Head of caudate nucleus (tissue), 42 donors: ENCODE measurements at places on chromosomes 3 and 15.
A peak's percentile ranks its signal among the peaks of the same experiment; 100 is the strongest.

DNA sequence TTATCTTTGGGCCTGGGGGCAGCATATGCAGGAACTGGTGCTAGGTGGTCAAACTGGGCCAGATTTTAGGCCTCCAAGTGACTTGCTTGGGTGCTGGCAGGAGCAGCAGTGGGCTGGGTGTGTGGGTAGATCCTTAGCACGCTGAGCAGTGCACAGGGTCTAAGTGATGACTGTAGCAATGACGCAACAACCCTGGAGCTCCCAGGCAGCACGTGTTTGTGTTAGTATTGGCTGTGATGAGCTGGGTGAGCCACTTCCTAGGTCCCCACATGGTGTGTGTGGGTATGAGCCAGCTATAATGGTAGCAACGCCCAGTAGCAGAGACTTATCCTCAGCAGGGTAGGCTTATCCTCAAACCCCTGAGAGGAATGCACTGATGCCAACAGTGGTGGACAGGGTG, 570.6 kb upstream of the ROBO1 start:
- DNase-seq: no peak

DNA sequence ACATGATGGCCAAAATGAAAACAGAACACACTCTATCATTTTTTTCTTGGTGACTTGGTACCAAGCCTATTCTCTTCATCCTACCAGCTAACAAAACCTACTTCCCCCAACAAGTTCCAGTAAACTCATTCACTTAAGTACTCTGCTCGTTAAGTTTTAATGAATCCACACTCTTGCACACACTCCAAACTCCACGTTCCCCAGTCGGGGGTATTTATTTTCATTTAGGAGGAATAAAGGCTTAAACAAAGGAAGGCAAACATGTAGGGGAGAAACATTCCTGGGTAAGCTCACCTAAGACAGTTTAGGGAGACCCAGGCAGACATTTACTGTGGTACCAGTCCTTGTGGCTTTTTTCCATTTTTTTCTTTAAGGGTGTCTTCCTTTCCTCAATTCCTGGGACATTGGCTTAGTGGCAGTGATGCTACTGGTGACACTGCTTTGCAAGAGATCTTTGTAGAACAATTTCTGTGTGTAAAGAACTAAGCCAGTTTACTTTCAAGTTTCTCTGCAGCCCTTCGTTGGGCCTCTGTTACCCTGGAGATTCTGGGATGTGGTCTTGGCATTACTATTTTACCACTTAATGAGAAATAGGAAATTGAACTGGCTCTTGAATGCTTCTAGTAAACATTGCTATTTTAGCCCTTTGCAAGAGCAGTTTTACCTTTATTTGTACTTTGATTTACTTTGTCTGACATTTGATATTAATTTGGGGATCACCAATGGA, 117.3 kb upstream of the C15orf61 start:
- no peak for DNase-seq

DNA sequence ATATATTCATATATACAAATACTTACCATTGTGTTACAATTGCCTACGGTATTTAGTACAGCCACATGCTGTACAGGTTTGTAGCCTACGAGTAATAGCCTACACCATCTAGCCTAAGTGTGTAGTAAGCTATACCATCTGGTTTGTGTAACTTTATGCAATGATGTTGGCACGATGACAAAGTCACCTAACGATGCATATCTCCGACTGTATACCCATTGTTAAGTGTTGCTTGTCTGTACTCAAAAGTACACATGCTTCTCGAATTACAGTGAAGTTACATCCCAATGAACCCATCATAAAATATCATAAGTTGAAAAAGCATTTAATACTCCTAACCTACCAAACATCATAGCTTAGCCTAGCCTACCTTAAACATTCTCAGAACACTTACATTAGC, 327.1 kb downstream of the KBTBD8 start:
- DNase-seq: no peak

GRCh38 chr3:38500688-38501417, 4.7 kb downstream of the EXOG start:
- DNase-seq: no peak

- no peak for DNase-seq
Measured at GRCh38 chr3:159657176-159657575, 331.5 kb upstream of the IL12A start.

DNA sequence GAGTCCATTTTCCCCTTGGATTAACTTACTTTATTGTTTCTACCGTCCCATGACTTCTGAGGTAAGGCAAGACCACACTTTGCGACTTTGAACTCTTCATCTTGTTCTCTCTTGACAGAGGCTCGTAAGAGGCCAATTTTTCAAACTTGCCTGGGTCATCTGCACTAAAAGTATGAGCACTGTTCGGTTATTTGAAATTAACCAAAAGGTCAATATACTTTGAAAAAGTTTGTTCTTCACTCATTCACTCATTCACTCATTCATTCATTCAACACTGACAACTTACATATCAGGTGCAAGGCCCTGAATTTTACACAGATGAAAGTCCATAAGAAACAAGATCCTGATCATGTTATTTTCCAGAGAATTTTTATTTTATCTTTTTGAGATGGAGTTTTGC, 57.9 kb downstream of the ATP1B3 start:
- no peak for DNase-seq

DNA sequence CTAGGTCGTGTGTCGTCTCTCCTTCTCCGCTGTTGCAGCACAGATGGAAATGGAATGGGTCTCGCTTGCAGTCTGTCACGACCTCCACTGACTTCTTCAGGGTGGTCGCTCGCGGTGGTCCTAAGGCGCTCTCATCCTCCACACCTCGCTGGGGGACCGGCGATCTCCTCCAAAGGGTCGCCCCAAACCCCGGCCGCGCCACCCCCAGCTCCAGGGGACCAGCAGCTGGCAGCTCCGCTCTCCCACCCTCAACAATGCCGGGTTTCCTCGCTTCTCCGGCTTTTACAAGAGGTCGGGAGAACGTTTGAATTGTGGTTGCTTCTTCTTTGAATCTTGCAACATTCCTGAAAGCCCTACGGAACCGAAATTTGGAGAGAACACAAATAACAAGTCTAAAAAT, 25.9 kb downstream of the SERP1 start:
- no peak for DNase-seq

DNA sequence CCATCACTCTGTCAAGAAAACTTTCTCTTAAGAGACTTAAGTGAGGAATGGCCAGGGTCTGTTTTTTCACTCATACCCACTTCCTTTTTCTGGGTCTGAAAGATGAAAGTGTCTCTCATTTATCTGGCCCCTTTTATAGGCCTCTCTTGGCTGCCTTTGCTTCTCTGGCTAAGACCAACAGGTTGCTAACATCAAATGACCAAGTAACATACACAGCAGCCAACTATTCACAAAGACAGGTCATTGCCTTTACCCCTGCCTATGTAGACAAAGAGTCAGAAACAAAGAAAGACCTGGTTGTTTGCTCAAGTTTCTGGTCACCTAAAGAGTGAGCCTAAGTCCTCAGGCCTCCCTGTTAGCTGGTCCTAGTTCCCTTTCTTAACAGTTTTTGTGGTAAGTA, 24.0 kb upstream of the CSTA start:
- DNase-seq: no peak

DNA sequence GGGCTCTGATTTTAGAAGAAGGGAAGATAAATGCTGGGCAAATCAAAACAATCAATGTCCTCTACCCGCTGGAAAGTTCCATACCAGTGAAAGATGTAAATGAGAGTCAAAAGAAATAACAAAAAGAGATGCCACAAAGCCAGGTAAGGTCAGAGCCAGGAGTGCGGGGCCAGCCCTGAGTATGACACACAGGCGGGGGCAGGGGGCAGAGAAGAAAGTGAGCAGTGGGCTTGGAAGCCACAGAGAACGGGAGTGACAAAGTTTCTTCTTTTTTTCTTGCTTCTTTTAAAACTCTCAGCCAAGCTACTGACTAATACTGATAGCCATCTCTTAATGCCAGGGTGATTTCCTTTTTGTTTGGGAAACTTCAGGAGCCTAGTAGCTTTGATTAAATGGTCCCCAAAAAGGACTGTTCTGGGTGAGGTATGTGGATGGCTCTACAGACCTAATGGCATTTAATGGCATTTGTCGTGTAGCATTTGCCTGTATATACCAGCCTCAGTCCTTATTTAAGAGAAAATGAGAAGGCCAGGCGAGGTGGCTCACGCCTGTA, 23.1 kb upstream of the TSEN2 start:
- DNase-seq: no peak

DNA sequence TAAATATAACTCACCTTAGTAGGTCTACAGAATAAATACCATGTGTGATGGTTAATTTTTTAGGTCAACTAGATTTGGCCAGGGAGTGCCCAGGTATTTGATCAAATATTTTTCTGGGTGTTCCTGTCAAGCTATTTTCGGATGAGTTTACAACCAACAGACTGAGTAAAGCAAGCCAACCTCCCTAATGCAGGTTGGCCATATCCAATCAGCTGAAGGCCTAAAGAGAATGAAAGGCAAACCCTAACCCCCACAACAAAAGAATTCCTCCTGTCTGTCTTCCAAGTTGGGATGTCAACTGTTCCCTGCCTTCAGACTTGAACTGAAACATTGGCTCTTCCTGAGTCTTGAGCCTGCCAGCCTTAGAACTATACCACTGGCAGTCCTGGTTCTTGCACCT, 28.6 kb downstream of the TASOR start:
- DNase-seq: no peak

DNA sequence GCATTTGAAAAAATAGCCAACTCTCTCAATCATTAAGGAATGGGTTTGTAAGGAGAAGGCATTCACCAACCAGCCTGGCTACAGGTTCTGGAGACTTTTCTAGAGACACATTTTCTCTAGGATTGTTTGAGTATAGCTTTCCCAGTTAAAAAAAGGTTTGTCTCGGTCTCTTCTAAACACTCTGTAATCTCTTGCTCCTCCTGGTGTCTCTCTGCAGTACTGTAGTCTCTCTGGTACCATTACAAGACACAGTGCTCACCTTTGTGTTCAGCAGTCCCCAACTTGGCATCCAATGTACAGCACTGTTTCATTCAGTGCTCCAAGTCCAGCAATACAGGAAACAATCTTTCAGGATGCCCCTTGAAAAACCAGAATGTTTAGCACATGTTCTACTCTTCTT, 534.4 kb downstream of the ZNF385D start:
- no peak for DNase-seq

GRCh38 chr3:73653877-73654276, 29.1 kb upstream of the PDZRN3 start:
- DNase-seq: no peak

- no peak for DNase-seq
Measured at GRCh38 chr15:68666120-68666811, 87.5 kb downstream of the CORO2B start.

DNA sequence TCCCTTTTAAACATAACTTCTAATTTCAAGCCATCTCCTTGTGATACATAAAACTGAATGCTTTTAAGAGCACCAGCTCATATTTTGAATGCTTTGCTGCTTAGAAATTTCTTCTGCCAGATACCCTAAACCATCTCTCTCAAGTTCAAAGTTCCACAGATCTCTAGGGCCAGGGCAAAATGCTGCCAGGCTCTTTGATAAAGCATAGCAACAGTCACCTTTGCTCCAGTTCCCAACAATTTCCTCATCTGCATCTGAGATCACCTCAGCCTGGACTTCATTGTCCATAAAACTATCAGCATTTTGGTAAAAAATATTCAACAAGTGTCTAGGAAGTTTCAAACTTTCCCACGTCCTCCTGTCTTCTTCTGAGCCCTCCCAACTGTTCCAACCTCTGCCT, 17.5 kb downstream of the OSTN start:
- DNase-seq: no peak

DNA sequence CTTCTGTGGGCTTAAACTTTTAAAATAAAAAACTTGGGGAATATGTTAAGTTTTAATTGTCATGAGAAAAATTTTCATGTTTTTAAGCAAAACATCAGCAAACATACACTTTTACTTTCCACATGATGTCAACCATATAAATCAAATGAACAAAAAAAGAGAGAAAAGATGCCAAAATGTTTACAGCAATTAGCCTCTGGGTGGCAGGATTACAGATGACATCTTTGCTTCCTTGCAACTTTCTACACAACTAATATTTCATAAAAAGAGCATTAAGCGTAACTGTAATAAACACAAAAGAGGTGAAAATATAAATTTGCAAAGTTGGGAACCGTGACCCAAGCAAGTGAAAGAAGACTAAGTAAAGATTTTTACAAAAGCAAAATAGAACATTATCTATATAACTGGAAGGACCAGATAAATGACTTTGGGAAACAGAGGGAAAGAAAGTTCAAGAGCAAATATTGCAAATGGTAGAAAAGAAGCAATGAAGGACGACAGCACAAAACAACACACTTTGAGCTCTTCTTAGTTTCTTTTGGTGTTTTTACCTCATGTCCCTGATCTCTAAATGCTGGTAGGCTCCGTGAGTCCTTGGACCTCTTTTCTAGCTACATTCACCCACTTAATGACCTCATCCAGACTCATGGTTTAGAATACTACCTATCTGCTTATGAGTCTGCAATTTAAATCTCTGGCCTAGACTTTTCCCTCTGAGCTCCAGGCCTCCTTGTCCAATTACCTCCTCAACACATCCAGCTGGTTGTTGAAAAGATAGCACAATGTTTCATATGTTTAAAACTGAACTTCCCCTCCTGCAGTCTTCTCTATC, 9.4 kb downstream of the TP53BP1 start:
- no peak for DNase-seq

- no peak for DNase-seq
Measured at GRCh38 chr3:25181096-25181495, 247.0 kb upstream of the RARB start.

- no peak for DNase-seq
Measured at GRCh38 chr3:132293251-132293650, 24.0 kb upstream of the ACP3 start.

GRCh38 chr3:4963669-4964570, 15.3 kb upstream of the BHLHE40 start:
- no peak for DNase-seq

DNA sequence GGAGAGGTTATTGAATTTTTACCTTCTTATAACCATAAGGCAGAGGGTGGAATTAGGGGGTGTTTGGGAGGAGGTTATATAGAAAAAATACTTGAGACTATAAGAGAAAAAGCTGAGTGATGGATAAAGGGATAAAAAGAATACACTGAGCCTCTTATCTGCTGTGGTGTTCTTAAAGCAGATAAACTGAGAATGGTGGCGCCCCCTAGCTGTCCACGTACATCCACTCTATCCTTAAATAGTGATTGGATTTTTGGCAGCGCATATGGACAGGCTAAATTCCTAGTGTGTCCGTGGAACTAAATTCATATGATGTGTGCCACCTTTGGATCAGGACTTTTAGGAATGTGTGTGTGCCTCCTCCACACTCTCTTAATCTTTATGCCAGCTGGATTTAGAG, 121.1 kb downstream of the OXSM start:
- DNase-seq: peak; percentile 44
